ENCODE measurements at places on chromosomes 3 and 15.

DNA sequence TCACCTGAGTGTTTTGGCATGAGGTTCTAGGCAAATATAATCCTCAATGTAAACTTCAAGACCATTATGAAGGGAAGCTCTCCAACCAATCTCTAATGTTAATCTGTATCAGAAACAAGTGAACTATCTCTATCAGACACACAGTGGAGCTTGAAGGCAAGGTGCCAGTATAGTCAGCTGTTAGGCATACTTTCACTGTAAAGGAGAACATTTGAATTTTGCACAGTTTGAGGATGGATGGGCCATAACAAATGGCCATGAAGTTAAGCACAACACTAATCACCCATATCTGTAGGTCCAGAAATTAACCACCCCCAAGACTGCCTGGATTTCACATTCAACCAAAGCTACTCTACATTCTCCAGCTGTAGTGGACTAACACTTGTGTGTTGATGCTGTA is 69.1 kb upstream of the LMOD3 start:
- DNase-seq, result no peak

DNA sequence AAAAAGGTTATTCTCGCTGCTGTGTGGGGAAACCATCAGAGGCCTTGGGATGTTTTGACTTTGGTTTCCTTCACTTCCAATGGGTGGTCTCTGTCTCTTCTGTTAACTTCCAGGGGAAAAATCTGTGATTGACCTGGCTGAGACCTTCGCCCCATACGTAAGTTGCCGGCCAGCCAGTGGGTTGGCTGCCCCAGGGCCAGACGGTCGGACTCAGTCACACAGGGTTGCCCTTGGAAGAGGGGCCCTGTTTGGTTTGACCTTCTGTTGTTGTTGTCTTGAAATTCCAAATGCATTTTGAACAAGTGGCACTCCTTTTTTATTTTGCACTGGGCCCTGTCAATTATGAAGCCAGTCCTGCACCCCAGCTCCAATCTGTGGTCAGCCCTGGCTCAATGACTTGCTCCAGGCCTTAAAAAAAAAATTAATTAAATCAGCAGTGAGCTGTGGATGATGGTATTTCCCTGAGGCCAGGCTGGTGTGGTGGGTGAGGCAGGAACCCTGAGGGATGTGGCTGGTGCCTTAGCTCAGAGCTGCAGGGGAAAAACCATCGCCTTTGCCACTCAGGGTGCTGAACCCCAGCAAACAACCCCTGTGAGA is 4.5 kb downstream of the FAM107A start:
- DNase-seq, result no peak

GRCh38 chr3:19757773-19758172 is 176.2 kb downstream of the EFHB start:
- DNase-seq, result no peak

DNA sequence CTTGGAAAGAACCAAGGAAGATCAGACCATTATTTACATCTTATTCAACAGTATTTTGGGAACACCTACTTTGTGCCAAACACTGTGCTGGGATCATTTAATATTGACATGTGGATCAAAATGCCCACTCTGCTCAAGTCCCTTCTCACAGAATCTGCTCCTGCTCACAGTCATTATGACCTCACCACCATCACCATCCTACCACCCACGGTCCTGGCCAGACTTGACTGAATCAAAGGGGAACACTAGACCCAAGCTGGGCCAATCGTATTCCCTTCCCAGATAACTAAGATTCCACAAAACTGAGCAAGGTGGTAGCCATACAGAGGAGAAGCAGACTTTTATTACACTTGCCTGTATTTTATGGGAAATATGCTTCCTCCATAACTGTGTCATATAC is 3.4 kb upstream of the CEP152 start:
- DNase-seq, result no peak

- DNase-seq, result peak; percentile 2
Observed at GRCh38 chr15:65212097-65212496, 824 bp upstream of the CILP start.

DNA sequence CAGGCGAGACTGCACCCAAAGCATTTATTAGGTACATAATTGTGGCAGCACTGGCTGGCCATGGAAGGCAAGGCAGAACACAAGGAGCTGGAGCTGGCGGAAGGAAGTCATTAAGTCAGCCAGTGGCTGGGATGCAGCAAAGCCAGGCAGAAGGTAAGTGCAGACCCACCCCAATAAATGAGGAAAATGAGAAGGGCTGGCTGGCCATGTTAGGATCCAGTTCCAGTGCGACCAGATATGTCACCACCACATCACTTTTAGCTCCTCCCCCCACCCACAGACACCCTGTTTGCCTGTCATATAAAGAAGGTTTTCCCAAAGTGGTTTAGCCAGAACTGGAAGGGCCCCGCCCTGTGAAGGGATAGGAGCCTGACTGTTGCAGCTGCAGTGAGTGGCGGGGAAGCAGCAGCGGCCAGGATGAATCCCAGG is at the start of gene FURIN:
Gene FURIN (plus strand): TSS at position 328 of the 429 bp plus-strand sequence. CDS start 7,153 bp downstream, outside the sequence.
- DNase-seq, result no peak

DNA sequence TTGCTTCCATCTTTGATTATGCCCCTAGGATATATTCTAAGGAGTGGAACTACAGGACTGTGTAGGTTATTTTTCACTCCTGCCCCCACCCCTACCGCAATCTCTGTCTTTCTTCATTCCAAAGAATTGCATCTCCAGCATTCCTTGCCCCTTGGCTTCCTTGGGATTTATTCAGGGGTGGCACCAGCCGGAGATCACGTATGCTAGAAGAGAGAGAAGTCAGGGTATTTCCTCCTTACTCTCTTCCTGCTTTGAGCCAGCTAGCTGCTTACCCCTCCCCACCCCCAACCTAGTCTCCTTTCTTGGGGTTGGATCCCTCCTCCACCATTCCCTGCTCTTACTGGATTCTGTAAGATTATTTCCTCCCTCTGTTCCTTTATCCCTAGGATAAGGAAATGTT is 35.0 kb upstream of the DENND4A start:
- DNase-seq, result no peak

DNA sequence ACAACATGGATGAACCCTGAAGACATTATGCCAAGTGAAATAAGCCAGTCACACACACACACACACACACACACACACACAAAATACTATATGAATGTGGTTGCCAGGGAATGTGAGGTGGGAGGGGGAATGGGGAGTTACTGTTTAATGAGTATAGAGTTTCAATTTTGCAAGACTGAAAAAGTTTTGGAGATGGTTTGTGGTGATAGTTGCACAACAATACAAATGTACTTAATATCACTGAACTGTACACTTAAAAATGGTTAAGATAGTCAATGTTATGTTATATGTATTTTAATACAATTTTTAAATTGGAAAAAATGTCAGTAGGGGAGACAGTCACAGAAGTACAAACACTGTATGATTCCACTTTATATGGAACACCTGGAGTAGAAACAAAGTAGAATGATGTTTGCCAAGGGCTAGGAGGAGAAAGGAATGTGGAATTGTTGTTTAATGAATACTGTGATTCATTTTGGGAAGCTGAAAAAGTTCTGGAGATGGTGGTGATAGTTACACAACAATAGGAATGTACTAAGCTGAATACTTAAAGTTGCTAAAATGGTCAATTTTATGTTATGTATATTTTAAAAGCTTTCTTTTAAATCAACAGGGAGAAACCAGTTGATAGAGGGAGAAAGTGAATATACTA is 76.6 kb downstream of the RPL39L start:
- DNase-seq, result no peak

GRCh38 chr3:39067286-39067685 is 15.5 kb downstream of the WDR48 start:
- no peak for DNase-seq

GRCh38 chr3:185052631-185053030 is 100.2 kb downstream of the C3orf70 start:
- no peak for DNase-seq
